Bladder microvascular endothelial cell (primary cell): ENCODE measurements at places on chromosomes 6 and 20. TPM values are rescaled to one million over a fixed set of nuclear protein-coding genes. Genes with fewer than 3 reads are reported as not detected.

CRISP3 gene
- not detected in 2 replicates for total RNA-seq

TSBP1 gene
- total RNA-seq, result not detected in 2 replicates

MDFI gene
- 7.1 and 22.8 TPM in 2 replicates for total RNA-seq

SIGLEC1 gene
- total RNA-seq, result not detected in 2 replicates

TDRD6 gene
- under 0.01 and 0.06 TPM in 2 replicates for total RNA-seq

KCNK5 gene
- not detected in 2 replicates for total RNA-seq

RSPH4A gene
- total RNA-seq, result 0.16 and 0.31 TPM in 2 replicates

PTPN1 gene
- 22.3 and 48.8 TPM in 2 replicates for total RNA-seq

RBM24 gene
- total RNA-seq, result 1.2 and 2.4 TPM in 2 replicates

HFE gene
- total RNA-seq, result 2.6 and 3.6 TPM in 2 replicates

GMPR gene
- 14.6 and 19.3 TPM in 2 replicates for total RNA-seq

SLPI gene
- total RNA-seq, result 2.6 TPM in 1 of 2 replicates, not detected in the other

RBL1 gene
- total RNA-seq, result 7.0 and 9.7 TPM in 2 replicates

C2 gene
- not detected in 2 replicates for total RNA-seq

ATG5 gene
- 52.9 and 82.7 TPM in 2 replicates for total RNA-seq

HLA-DPB1 gene
- 18.9 and 33.0 TPM in 2 replicates for total RNA-seq

SPTLC3 gene
- total RNA-seq, result 0.65 and 1.0 TPM in 2 replicates

OR2J3 gene
- not detected in 2 replicates for total RNA-seq

FOXQ1 gene
- total RNA-seq, result not detected in 2 replicates

METTL24 gene
- 0.06 TPM in 1 of 2 replicates, not detected in the other for total RNA-seq

SAMHD1 gene
- 39.1 and 57.1 TPM in 2 replicates for total RNA-seq

TRAPPC3L gene
- under 0.01 and 0.19 TPM in 2 replicates for total RNA-seq

LAMP5 gene
- 1.4 and 3.2 TPM in 2 replicates for total RNA-seq

STMND1 gene
- total RNA-seq, result not detected in 2 replicates

CLDN20 gene
- not detected in 2 replicates for total RNA-seq

TGM3 gene
- total RNA-seq, result not detected in 2 replicates

ATP6V1G2 gene
- 0.49 and 0.94 TPM in 2 replicates for total RNA-seq

RIMS1 gene
- 0.49 and 37.8 TPM in 2 replicates for total RNA-seq

HNF4A gene
- under 0.01 TPM in 1 of 2 replicates, not detected in the other for total RNA-seq

GHRH gene
- total RNA-seq, result not detected in 2 replicates
